ENCODE measurements at places on chromosomes 4 and X. TPM values are rescaled to one million over a fixed set of nuclear protein-coding genes. Genes with fewer than 3 reads are reported as not detected.
A peak's percentile ranks its signal among the peaks of the same experiment; 100 is the strongest.

GRCh38 chr4:7806338-7807090 is 133.1 kb downstream of the AFAP1 start:
- DNase-seq = no peak
- no peak overlapping the region for H3K4me3 ChIP-seq
- H3K4me1 ChIP-seq = peaks cover 32% of the 10 kb centered on the region
- peak overlapping the region; percentile 47 for H3K27ac ChIP-seq

DNA sequence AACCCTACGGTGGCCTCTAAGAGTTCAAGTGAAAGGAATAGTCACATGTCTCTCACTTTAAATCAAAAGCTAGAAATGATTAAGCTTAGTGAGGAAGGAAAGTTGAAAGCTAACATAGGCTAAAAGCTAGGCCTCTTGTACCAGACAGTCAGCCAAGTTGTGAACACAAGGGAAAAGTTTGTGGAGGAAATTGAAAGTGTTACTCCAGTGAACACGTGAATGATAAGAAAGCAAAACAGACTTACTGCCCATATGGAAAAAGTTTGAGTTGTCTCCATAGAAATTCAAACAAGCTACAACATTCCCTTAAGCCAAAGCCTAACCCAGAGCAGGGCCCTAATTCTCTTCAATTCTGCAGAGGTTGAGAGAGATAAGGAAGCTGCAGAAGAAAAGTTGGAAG is 51.5 kb upstream of the RAB9B start:
- H3K27ac ChIP-seq = no peak overlapping the region
- H3K36me3 ChIP-seq = no peaks in the 10 kb centered on the region
- peaks cover 18% of the 10 kb centered on the region for H3K4me1 ChIP-seq
- DNase-seq = no peak
- no peak overlapping the region for H3K4me3 ChIP-seq

Gene CEP44
- 8.4 TPM for total RNA-seq

GRCh38 chrX:103464072-103464773 is 55.1 kb downstream of the RAB40A start:
- peak overlapping the region; percentile 65 for H3K4me3 ChIP-seq
- H3K27ac ChIP-seq = no peak overlapping the region
- H3K36me3 ChIP-seq = no peaks in the 10 kb centered on the region
- peak; percentile 55 for DNase-seq
- no peaks in the 10 kb centered on the region for H3K27me3 ChIP-seq

Gene RHOXF1
- total RNA-seq = not detected

Gene GAGE13
- total RNA-seq = not detected

Gene DMRTC1
- total RNA-seq = not detected

Gene HSFX2
- total RNA-seq = not detected

DNA sequence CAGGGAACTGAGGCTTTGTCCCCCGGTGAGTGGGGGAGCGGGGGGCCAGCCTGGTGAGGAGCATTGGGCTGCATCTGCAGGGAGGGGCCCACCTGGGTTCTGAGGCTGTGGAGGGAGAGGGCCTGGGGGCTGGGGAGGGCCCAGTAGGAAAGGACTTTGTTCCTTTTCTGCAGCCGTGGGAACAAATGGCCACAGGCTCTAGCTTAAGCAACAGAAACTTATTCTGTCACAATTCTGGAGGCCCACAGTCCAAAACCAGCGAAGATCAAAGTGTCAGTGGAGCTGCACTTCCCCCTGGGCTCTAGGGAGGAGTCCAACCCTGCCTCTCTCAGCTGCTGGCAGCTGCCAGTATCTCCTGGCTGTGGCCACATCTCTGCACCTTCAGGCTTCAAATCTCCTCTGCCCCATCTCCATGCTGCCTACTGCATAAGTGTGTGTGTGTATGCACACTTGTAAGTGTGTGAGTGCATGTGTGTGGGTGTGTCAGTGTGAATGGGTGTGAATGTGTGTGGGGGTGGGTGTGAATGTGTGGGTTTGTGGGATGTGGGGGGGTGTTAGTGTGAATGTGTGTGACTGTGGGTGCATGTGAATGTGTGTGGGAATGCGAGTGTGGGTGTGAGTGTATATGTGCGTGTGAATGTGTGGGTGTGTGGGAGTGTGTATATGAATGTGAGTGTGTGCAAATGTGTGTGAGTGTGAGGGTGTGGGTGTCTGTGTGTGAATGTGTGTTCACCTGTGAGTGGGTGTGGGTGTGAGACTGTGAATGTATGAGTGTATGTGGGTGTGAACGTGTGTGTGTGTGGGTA is 204.5 kb upstream of the PSAPL1 start:
- no peaks in the 10 kb centered on the region for H3K36me3 ChIP-seq
- no peak for DNase-seq
- no peak overlapping the region for H3K27ac ChIP-seq
- H3K27me3 ChIP-seq = no peaks in the 10 kb centered on the region
- no peaks in the 10 kb centered on the region for H3K4me1 ChIP-seq

- peak; percentile 94 for DNase-seq
- H3K36me3 ChIP-seq = no peaks in the 10 kb centered on the region
- no peaks in the 10 kb centered on the region for H3K27me3 ChIP-seq
- H3K27ac ChIP-seq = peak overlapping the region; percentile 95
- peak overlapping the region; percentile 30 for H3K4me3 ChIP-seq
These were observed 185.7 kb upstream of the HS3ST1 start for GRCh38 chr4:11614426-11614825.

GRCh38 chr4:161364681-161365080 is 799.1 kb downstream of the FSTL5 start:
- H3K27ac ChIP-seq = no peak overlapping the region
- H3K27me3 ChIP-seq = no peaks in the 10 kb centered on the region
- no peak for DNase-seq
- H3K4me1 ChIP-seq = no peaks in the 10 kb centered on the region
- H3K4me3 ChIP-seq = no peak overlapping the region

- no peaks in the 10 kb centered on the region for H3K27me3 ChIP-seq
- no peaks in the 10 kb centered on the region for H3K36me3 ChIP-seq
- no peak overlapping the region for H3K4me3 ChIP-seq
- no peak overlapping the region for H3K27ac ChIP-seq
These were observed 108.1 kb downstream of the UCHL1 start for GRCh38 chr4:41364876-41365275.

DNA sequence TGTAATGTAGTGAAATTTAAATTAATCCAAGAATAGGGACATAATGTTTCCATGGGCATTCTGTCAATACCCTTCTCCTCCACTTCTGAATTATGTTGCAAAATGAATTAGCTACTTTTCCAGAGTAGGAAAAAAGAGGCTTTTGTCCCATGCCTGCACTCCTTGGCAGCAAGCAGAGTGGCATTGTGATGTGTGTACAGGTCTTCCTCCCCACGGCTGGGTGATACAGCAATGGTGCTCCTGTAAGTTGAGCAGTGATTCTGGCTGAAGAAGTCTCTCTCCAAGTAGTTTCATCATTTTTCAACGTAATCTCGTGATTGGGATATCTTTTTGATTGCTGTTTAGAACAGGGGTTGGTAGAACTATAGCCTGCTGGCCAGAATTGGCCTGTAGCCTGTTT is 59.9 kb downstream of the KIT start:
- no peak overlapping the region for H3K4me3 ChIP-seq
- H3K27me3 ChIP-seq = peaks cover 90% of the 10 kb centered on the region
- H3K36me3 ChIP-seq = no peaks in the 10 kb centered on the region
- H3K27ac ChIP-seq = no peak overlapping the region

Gene ARL9
- total RNA-seq = 0.29 TPM

DNA sequence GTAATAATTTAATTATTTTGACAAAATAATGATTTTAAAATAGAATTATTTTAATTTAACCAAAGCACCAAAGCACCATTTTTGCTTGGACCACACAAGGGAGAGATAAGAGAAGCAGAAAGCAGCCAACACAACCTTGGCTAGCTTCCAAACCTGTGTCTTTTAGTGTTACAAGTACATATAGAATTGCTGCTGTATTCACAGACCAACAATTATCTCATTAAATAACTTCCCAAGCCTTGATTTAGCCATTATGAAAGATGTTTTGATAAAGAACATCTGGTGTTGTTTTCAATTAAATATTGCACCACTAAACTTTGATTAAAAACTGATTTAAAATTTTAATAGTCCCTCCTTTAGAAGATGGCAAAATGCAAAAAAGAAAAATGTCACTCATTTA is 14.0 kb upstream of the IGFBP7 start:
- no peak overlapping the region for H3K27ac ChIP-seq
- no peaks in the 10 kb centered on the region for H3K27me3 ChIP-seq
- H3K4me1 ChIP-seq = peaks cover 4% of the 10 kb centered on the region
- DNase-seq = no peak
- H3K4me3 ChIP-seq = no peak overlapping the region

DNA sequence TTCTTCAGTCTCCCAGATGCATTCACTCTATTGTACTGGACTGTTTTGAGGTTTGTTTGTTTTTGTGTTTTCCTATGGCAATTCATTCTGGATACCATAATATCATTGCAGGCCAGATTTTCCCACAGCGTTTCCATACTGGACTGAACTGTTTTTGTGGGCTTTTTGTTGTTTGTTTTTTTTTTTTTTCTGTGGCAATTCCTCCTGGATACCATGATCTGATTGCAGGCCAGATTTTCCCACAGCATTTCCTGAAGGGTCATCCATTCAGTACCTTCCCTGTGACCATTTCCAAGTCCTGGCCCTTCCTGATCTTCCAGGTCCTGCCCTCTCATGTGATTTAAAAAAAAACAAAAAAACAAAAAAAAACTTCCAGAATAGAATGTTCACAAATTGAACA is 33.9 kb upstream of the FAM241A start:
- H3K36me3 ChIP-seq = no peaks in the 10 kb centered on the region
- no peak for DNase-seq
- H3K4me3 ChIP-seq = no peak overlapping the region
- no peak overlapping the region for H3K27ac ChIP-seq
- peaks cover 46% of the 10 kb centered on the region for H3K4me1 ChIP-seq
- no peaks in the 10 kb centered on the region for H3K27me3 ChIP-seq

DNA sequence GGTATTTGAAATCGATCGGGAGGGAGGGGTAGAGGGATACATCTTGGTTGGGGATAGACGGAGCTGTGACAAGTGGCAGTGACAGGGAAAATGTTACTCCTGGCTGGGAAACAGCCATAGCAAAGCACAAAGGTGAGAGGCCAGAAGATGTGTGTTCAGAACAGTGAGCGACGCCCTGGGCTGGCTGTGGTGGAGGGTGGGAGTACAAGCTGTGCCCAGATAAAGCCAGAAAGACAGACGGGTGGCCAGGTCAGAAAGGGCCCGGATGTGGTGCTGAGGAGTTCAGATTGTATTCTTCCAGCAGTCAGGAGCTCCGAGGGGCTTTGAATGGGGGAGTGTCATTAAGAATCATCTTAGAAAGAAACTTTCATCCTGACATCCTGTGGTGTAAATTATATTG is 27.9 kb downstream of the CCDC149 start:
- peaks cover 3% of the 10 kb centered on the region for H3K4me1 ChIP-seq
- H3K36me3 ChIP-seq = no peaks in the 10 kb centered on the region
- DNase-seq = no peak
- no peak overlapping the region for H3K27ac ChIP-seq

Gene DCAF4L1
- total RNA-seq = 0.63 TPM

- no peak overlapping the region for H3K4me3 ChIP-seq
- no peaks in the 10 kb centered on the region for H3K36me3 ChIP-seq
- no peak overlapping the region for H3K27ac ChIP-seq
- DNase-seq = no peak
These were observed 2.9 kb downstream of the CFI start for GRCh38 chr4:109798866-109799265.

Gene EOLA1
- 25.9 TPM for total RNA-seq

Gene DUSP21
- total RNA-seq = not detected

Gene ADGRA3
- total RNA-seq = 29.0 TPM

Gene TBX22
- total RNA-seq = not detected

DNA sequence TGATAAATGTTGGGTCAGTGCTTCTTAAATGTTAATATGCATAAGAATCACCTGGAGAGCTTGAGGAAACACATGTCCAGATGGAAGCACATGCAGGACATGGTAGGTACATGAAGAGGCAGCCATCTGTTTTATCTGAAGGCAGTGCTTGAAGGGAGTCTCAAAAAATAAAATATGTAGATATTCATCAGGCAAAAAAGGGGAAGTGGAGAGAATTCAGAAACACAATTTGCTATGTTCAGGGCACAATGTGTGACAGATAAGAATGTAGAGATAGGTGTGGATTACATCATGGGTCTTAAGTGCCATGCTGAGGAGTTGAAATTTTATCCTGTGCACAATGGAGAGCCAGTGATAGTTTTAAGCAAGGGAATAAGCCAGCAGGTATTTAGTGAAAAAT is 59.6 kb upstream of the CASK start:
- no peaks in the 10 kb centered on the region for H3K27me3 ChIP-seq
- H3K4me1 ChIP-seq = peaks cover 34% of the 10 kb centered on the region
- H3K36me3 ChIP-seq = no peaks in the 10 kb centered on the region
- DNase-seq = no peak
- no peak overlapping the region for H3K27ac ChIP-seq

Gene IL1RAPL1
- total RNA-seq = 0.12 TPM

GRCh38 chrX:2251211-2251610 is 249.6 kb downstream of the DHRSX start:
- H3K4me1 ChIP-seq = peaks cover 3% of the 10 kb centered on the region
- H3K4me3 ChIP-seq = no peak overlapping the region
- no peak overlapping the region for H3K27ac ChIP-seq
- H3K27me3 ChIP-seq = no peaks in the 10 kb centered on the region
- no peak for DNase-seq
- H3K36me3 ChIP-seq = no peaks in the 10 kb centered on the region

DNA sequence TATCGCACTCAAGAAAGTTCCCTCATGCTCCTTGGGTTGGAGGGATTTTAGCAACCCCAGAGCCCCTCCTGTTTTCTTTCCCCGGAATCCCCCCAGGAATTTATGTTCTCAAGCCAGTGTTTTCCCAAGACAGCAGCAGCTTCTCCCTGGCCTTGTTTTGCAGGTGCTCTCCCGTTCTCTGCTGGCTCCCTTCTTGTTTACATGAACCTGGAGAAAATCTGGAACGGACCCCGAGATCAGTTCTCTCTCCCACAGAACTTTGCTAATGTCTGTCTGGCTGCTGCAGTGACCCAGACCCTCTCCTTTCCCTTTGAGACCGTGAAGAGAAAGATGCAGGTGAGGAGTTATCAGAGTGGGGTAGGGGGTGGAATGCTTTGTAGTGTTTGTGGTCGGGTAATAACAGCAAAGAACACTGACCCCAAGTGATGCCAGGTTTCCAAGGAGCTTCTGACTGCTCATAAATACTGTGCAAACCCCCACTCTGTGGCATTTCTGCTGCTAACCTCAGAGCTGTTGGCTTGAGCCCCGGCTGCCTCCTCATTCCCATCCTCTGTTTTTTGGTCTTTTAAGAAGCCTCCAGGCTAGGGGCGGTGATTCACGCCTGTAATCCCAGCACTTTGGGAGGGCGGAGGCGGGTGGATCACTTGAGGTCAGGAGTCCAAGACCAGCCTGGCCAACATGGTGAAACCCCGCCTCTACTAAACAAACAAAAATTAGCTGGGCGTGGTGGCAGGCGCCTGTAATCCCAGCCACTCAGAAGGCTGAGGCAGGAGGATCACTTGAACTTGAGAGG is 11.1 kb downstream of the SLC25A43 start:
- peaks cover 29% of the 10 kb centered on the region for H3K4me1 ChIP-seq
- peak; percentile 90 for DNase-seq
- peaks cover 4% of the 10 kb centered on the region for H3K36me3 ChIP-seq
- peak overlapping the region; percentile 77 for H3K27ac ChIP-seq
- no peaks in the 10 kb centered on the region for H3K27me3 ChIP-seq
- H3K4me3 ChIP-seq = no peak overlapping the region

Gene ZFP42
- total RNA-seq = not detected
